ENCODE measurements at places on chromosomes 3 and 15. TPM values are rescaled to one million over a fixed set of nuclear protein-coding genes. Genes with fewer than 3 reads are reported as not detected.

DNA sequence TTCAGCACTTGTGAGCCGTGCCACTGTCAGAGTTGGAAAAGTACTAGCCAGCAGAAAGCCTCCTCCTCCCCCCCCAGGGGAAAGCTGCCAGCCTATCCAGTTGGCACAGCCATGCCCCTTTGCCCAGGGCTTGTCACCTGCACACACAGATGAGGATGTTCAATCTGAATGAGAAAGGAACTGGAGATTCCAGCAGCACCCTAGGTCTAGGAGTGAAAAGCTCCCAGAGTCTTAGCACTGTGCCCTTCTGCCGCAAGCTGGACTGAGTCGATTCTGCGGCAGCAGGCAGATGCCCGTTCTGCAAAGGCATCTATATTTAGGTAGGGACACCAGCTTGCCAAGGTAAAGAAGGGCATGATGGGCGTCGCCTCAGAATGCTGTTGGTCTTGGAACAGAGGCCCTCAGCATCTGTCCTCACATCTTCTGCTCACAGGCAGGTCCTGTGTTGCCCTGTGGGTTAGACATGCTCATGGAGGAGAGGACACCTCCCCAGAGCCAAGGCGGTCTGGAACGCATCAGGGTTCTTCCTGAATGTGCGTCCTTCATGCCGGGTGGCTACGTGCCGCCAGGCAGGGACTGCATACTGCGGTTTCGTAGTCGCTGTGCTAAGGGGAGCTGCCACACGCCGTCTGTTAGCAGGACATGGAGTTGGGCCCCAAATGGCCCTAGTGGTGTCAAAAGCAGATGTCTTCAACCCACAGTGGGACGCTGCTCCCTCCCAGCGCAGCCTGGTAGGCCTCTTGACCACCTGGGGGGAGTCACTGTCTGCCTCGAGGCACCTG, 109.5 kb downstream of the VGLL4 start:
- no peak for DNase-seq
- H3K27me3 ChIP-seq = no peaks in the 10 kb centered on the region
- no peak overlapping the region for H3K27ac ChIP-seq
- no peak overlapping the region for H3K4me3 ChIP-seq

DNA sequence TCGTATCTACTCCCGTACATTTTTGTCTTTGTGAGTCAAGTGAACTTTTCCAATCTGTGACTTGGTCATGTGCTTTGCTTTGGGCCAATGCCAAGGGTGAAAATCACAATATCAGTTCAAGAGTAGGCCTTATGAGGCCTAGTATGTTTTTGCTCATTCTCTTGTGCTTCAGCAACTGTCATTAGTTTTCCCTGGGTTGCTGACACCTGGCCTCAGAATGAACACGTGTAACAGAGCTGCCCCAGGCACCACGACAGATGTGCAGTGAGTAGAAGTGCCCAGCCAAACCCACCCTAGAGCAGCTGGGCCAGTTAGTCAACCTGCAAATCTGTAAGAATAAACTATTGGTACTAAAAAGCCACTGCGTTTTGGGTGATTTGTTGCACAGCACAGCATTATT, 460.3 kb upstream of the WNT5A start:
- H3K4me1 ChIP-seq = no peaks in the 10 kb centered on the region
- no peak for DNase-seq
- no peak overlapping the region for H3K27ac ChIP-seq
- H3K4me3 ChIP-seq = no peak overlapping the region
- H3K27me3 ChIP-seq = no peaks in the 10 kb centered on the region

- peak; percentile 59 for DNase-seq
- no peaks in the 10 kb centered on the region for H3K27me3 ChIP-seq
- peaks cover 3% of the 10 kb centered on the region for H3K36me3 ChIP-seq
- H3K4me1 ChIP-seq = peaks cover 32% of the 10 kb centered on the region
- H3K4me3 ChIP-seq = no peak overlapping the region
Measured at GRCh38 chr15:40891810-40892446, 2.3 kb upstream of the VPS18 start.

GRCh38 chr3:85783291-85783690, 824.5 kb downstream of the CADM2 start:
- H3K4me3 ChIP-seq = no peak overlapping the region
- DNase-seq = no peak
- H3K27ac ChIP-seq = no peak overlapping the region

DNA sequence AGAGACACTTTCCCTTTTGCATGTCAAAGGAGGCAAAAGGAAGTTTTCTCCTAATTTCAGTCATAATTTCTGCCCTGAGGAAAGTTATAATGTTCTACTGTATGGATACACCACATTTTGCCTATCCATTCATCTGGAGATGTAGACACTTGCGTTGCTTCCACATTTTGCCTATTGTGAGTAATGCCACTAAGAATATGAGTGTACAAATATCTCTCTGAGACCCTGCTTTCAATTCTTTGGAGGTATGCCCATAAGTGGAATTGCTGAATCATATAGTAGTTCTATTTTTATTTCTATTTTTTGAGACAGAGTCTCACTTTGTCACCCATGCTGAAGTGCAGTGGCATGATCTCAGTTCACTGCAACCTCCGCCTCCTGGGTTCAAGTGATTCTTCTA, 3.6 kb upstream of the CD276 start:
- no peak for DNase-seq
- no peak overlapping the region for H3K4me3 ChIP-seq
- H3K27ac ChIP-seq = no peak overlapping the region
- H3K4me1 ChIP-seq = peaks cover 21% of the 10 kb centered on the region
- no peaks in the 10 kb centered on the region for H3K36me3 ChIP-seq

- H3K27ac ChIP-seq = no peak overlapping the region
- H3K36me3 ChIP-seq = no peaks in the 10 kb centered on the region
- DNase-seq = no peak
- peaks cover 21% of the 10 kb centered on the region for H3K4me1 ChIP-seq
Measured at GRCh38 chr3:71579935-71580406, 3.6 kb downstream of the FOXP1 start.

ACTL6A gene
- total RNA-seq = 80.1 TPM

NTRK3 gene
- total RNA-seq = not detected
